CD8-positive, alpha-beta memory T cell (primary cell): ENCODE measurements at places on chromosomes 2 and 18. TPM values are rescaled to one million over a fixed set of nuclear protein-coding genes. Genes with fewer than 3 reads are reported as not detected.

CAPN14 gene
- 0.40 TPM for total RNA-seq

- DNase-seq: no peak
- no peaks in the 10 kb centered on the region for H3K27me3 ChIP-seq
- H3K4me1 ChIP-seq: no peaks in the 10 kb centered on the region
- no peak overlapping the region for H3K27ac ChIP-seq
- no peaks in the 10 kb centered on the region for H3K36me3 ChIP-seq
Measured at GRCh38 chr2:185222311-185222710, 516.3 kb upstream of the FSIP2 start.

UBR3 gene
- total RNA-seq: 21.9 TPM

GRCh38 chr2:233796254-233796653, 18.1 kb downstream of the MROH2A start:
- H3K4me3 ChIP-seq: no peak overlapping the region
- H3K27ac ChIP-seq: no peak overlapping the region
- H3K27me3 ChIP-seq: no peaks in the 10 kb centered on the region
- DNase-seq: no peak
- no peaks in the 10 kb centered on the region for H3K4me1 ChIP-seq

DNA sequence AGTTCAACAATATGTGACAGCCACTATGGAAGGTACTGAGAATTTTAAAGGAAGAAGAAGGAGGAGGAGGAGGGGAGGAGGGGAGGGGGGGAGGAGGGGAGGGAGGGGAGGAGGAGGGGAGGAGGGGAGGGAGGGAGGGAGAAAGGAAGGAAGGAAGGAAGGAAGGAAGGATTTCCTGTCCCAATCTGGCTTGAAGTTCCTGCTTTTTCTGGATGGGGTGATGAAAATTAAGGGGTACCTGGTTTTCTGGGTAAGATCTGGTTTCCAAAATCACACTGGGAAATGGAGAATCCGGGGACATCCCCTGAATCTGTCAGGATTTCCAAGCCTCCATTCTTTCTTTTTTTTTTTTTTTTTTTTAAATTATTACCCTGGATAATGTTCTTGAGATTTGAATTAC, 271.8 kb downstream of the MTX2 start:
- no peaks in the 10 kb centered on the region for H3K36me3 ChIP-seq
- no peak overlapping the region for H3K4me3 ChIP-seq
- H3K27ac ChIP-seq: no peak overlapping the region
- DNase-seq: no peak

CYS1 gene
- 0.09 TPM for total RNA-seq

- H3K27ac ChIP-seq: no peak overlapping the region
- no peak for DNase-seq
- H3K36me3 ChIP-seq: no peaks in the 10 kb centered on the region
- no peak overlapping the region for H3K4me3 ChIP-seq
Measured at GRCh38 chr18:58544616-58545337, 84.1 kb downstream of the ALPK2 start.

POTEJ gene
- total RNA-seq: not detected

DNA sequence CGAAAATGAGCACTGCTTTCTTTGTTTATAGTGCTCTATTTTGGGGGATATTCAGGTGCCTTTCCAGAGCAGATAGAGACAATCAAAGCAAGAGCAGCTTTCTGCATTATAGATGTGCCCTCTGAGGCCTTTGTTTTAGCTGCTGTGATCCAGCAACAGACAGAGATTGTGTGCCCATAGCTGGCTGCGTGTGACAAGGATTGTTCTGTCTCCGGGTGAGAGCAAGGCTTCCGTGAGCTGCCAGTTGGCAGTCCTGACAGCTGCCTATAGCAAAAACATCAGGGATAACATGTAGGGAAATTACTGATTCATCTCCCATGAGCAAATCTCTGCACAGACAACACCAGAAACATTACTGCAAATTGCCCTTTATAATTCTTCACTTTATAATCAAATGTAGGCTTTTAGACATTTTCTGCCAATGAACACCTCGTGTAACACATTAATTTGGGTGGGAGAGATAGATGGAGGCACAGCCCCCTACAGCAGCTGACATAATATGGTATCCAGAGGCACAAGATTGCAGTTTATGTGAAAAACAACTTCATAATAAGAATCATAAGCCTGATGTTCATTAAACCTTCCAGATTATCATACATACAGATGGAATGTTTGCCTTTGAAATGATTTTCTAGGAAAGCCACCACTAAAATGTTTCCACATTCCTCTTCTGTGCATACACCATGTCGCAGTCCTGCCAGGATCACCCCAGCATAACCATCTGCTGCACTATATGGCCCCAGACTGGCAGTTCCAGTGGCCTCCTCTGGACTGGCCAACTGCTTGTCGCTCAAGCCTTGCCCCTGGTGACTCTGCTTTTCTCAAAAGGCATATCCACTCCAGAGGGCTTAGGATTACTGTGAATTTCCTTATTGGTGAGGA, 131.2 kb downstream of the TRIB2 start:
- H3K27ac ChIP-seq: no peak overlapping the region
- no peak overlapping the region for H3K4me3 ChIP-seq
- H3K27me3 ChIP-seq: no peaks in the 10 kb centered on the region
- H3K36me3 ChIP-seq: no peaks in the 10 kb centered on the region

- no peaks in the 10 kb centered on the region for H3K27me3 ChIP-seq
- no peaks in the 10 kb centered on the region for H3K36me3 ChIP-seq
- H3K4me1 ChIP-seq: no peaks in the 10 kb centered on the region
Measured at GRCh38 chr2:206202446-206202845, 42.8 kb downstream of the EEF1B2 start.

DNA sequence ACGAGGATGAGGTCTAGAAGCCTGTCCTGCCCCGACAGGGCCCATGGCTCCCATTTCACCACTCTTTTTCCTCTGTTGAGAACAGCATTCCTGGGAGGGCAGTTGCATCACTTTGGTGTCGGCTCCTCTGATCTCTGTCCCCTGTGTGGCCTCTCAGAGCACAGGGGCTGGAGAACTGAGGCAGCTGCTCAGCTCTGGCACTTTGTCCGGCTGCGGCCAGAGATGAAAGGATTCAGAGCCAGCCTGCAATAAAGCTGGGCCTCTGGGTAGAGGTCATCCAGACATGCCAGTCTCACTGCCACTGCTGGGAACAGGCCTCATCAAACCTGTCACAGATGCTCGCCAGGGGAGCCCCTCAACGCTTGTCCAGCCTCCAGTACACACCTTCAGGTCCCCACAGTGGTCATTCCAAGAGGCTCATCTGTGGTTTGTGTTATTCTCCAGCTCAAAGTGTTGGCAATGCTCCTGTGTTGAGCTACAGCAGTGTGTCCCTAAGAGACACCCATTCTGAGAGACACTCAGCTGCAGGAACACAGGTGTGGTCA, 13.1 kb upstream of the ROCK2 start:
- H3K4me1 ChIP-seq: no peaks in the 10 kb centered on the region
- no peak overlapping the region for H3K4me3 ChIP-seq
- no peak overlapping the region for H3K27ac ChIP-seq
- H3K36me3 ChIP-seq: no peaks in the 10 kb centered on the region
- no peaks in the 10 kb centered on the region for H3K27me3 ChIP-seq
- no peak for DNase-seq

DNA sequence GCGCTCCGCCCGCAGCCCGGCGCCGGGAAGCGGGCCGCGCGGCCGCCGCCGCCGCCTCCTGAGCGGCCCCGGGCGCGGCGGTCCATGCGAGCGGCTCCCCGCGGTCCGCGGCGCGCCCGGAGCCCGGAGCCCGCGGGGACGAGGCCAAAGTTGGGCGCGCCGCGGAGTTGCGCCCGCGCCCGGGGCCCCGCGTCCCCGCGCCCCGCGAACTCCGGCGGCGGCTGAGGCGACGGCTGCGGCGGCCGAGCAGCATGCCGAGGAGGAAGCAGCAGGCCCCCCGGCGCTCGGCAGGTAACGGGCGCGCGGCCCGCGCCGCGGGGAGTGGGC, 992 bp downstream of the TSHZ1 start:
- peaks cover 57% of the 10 kb centered on the region for H3K4me1 ChIP-seq
- no peaks in the 10 kb centered on the region for H3K36me3 ChIP-seq
- H3K4me3 ChIP-seq: no peak overlapping the region
- no peaks in the 10 kb centered on the region for H3K27me3 ChIP-seq
- DNase-seq: peak; percentile 15

DNA sequence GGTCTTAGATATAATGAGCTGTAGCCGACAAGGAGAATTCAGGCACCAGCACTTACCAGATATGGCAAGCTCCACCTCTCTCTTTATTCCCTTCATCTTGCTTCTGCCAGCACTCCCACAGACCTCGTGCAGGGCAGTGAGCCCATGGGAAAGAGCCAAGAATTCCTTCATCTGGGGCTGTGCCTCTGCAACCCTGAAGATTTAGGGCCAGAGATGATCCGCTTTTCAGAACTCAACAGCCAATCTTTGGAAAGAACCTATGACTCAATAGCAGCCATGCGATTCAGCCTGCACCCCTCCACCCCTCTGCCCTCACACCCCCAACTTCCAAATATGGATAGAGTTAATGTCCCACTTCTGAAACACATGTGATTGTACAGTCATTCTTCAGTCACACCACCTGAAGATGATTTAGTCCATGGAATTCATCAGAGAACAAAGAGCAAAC, 533.7 kb upstream of the TNP1 start:
- no peak for DNase-seq
- no peak overlapping the region for H3K27ac ChIP-seq
- H3K27me3 ChIP-seq: no peaks in the 10 kb centered on the region
- H3K36me3 ChIP-seq: no peaks in the 10 kb centered on the region
- no peak overlapping the region for H3K4me3 ChIP-seq
- peaks cover 3% of the 10 kb centered on the region for H3K4me1 ChIP-seq

DNA sequence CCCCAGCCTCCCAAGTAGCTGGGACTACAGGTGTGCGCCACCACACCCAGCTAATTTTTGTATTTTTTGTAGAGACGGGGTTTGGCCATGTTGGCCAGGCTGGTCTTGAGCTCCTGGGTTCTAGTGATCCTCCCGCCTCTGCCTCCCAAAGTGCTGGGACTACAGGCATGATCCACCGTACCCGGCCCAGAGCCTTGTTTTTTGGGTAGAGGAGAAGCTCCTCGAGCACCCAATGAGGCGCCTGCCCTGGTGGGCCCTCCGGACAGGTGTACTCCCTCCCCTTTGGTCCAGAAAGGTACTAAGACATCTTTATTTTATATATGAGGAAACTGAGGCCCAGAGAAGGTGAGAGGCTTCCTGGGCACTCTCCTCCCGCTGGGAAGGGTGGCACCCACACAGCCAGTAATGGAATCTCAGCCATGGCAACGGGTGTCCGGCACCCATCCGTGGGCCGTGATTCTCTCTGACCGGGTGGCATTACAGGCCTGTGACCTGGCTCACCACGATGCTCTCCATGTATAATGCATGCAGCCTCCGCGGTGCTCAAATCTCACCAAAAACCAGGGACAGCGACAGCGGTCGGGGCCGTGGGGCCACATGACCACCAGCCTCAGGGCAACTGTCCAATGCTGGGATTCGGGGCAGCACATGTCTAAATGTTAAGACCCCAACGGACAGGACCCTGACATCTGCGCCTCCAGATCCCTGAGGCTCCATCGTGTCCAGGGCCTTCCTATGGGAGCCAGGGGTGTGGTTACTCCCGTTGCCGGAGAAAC, 16.8 kb upstream of the KLHL30 start:
- no peaks in the 10 kb centered on the region for H3K36me3 ChIP-seq
- H3K27me3 ChIP-seq: no peaks in the 10 kb centered on the region
- no peaks in the 10 kb centered on the region for H3K4me1 ChIP-seq

TUBB8B gene
- not detected for total RNA-seq

GRCh38 chr18:73987247-73987980, 160.2 kb downstream of the FBXO15 start:
- H3K4me1 ChIP-seq: no peaks in the 10 kb centered on the region
- no peak for DNase-seq
- no peaks in the 10 kb centered on the region for H3K36me3 ChIP-seq
- H3K27me3 ChIP-seq: no peaks in the 10 kb centered on the region

DNA sequence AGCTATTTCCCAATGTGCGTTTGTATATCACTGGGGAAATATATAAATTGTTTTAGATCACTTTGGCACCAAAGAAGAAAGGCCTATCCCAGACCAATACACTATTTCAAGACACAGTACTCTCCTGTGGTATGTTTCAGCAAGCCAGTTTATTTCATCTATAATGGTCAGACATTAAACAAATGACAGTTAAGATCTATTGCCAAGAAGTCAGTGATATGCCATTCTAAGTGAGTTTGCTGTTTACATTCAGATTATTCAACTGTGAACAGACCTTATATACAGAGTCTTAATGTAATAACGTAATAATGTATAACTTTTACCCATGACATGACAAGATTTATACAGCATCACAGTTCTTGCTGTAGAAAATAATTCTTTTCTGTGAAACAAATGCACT, 352.7 kb downstream of the CDH7 start:
- no peak for DNase-seq
- no peaks in the 10 kb centered on the region for H3K27me3 ChIP-seq
- H3K4me1 ChIP-seq: no peaks in the 10 kb centered on the region
- H3K36me3 ChIP-seq: no peaks in the 10 kb centered on the region
- no peak overlapping the region for H3K4me3 ChIP-seq
